ENCODE measurements at places on chromosomes 6 and 20.

- H3K4me1 ChIP-seq = no peaks in the 10 kb centered on the region
- H3K27ac ChIP-seq = no peak overlapping the region
- no peaks in the 10 kb centered on the region for H3K36me3 ChIP-seq
- no peaks in the 10 kb centered on the region for H3K27me3 ChIP-seq
- no peak overlapping the region for H3K4me3 ChIP-seq
- DNase-seq = no peak
These were observed 31.4 kb downstream of the LINC00237 start for GRCh38 chr20:21074605-21075336.

DNA sequence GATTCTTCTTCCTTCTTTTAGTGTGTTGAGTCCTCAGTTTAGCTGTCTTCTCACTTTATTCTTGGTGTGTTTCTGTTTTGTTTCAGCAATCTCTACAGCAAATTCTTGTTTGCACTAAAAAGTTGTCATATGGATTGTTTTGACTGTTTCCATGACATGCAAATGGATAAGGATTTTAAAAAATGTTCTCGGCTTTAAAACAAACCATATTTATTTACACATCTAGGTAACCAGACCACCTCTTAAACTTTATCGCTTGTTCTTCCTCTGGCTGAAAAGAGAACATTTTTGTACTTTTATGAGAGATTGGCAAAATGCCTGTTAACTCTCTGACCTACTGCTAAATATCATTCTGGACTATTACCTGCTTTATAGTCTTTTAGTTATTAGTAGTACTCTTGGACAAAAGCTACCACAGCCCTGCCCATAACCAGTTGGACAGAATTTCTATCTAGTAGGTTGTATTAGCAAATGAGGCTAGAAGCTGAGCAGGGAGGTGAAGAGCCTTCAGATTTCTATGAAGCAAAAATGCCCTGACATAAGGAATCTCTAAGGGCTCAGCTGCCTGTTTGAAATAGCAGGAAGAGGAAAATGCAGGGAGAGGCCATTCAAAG lies 268.3 kb downstream of the CD109 start:
- peaks cover 3% of the 10 kb centered on the region for H3K4me1 ChIP-seq
- no peak for DNase-seq
- no peaks in the 10 kb centered on the region for H3K27me3 ChIP-seq
- no peak overlapping the region for H3K4me3 ChIP-seq

GRCh38 chr20:50200482-50201104 lies 10.0 kb downstream of the CEBPB start:
- DNase-seq = no peak
- no peaks in the 10 kb centered on the region for H3K27me3 ChIP-seq
- H3K27ac ChIP-seq = no peak overlapping the region

DNA sequence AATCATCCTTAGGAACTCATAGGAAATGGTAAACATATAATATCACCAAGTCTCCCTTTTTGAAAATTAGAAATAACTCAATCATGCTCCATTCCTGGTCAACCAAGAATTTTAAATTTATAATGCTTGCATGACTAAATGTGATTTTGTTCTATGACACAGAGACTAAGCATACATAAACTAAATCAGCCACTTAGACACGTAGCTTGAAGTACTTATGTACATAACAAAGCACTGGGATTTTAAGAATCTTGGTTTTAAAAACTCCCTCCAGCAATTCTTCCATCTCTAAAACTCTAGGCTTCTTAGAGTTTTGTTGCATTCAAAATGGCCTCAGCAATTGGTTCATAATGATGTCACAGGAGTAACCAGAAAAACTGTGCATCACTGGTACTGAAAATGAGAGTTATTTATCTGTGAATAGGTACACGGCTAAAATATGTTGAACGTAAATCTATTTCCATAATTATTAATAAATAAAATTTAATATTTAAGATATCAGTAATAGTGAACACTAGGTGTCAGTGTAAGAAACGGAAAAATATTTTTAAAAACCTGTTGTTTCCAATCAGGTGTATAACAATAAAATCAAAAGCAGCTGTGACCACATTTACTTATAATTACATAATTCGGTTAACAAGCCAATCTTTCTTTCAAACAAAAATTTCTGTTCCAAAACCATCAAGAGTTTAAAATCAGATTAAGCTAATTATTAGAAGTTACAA lies 241.6 kb upstream of the RUNX2 start:
- H3K4me1 ChIP-seq = no peaks in the 10 kb centered on the region
- no peak overlapping the region for H3K27ac ChIP-seq

DNA sequence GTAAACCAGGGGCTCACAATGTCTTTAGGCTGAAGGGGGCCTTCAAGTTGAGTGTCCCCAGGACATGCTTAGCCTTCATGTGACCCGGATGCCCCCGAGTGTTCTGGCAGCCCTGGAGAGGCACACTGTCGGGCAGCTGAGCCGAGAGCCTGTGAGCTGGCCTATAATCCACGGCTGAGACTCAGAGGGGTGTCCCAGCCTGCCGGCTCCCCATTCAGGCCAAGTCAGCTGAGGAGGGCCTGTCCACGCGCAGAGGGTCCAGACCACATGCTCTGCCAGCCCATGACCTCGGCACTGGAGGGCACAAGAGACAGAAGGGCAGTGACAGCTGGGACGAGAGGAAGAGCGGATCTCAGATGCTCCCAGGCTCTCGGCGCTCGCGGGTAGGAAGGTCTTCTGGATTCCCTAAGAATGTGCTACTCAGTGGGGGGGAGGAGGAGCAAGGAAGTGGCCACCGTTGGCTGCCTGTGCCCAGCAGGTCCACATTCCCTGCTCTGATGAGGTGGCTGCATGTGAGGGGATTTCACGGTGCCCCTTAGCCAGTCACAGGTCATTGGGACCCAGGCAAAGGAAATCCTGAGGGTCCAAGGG lies 224.7 kb downstream of the NRN1 start:
- no peaks in the 10 kb centered on the region for H3K27me3 ChIP-seq
- H3K4me3 ChIP-seq = no peak overlapping the region
- H3K36me3 ChIP-seq = no peaks in the 10 kb centered on the region
- H3K27ac ChIP-seq = no peak overlapping the region
- H3K4me1 ChIP-seq = no peaks in the 10 kb centered on the region

- H3K4me3 ChIP-seq = no peak overlapping the region
- no peaks in the 10 kb centered on the region for H3K27me3 ChIP-seq
- no peak for DNase-seq
- H3K27ac ChIP-seq = no peak overlapping the region
These were observed 110.0 kb downstream of the PLCB1 start for GRCh38 chr20:8242066-8242465.

DNA sequence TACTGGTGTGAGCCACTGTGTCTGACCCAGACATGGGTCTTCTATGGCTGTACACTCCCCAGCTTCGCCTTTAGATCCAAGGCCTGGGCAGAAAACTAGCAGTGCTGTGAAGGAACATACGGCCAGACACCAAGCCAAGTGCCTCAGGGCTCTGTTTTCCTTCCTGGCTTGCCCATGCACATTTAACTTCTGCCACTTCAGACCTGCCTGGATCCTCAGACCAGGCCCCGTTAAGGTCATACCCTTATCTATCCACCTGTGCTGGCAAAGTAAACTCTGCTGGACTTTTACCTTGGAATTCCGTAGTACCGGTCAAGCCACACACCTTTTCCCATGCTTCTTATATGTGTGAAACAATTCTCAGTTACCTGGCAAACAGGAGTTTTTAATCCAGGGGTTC lies 644.8 kb downstream of the PTPRT start:
- no peak overlapping the region for H3K27ac ChIP-seq
- H3K27me3 ChIP-seq = no peaks in the 10 kb centered on the region
- no peaks in the 10 kb centered on the region for H3K4me1 ChIP-seq
- DNase-seq = no peak
- no peaks in the 10 kb centered on the region for H3K36me3 ChIP-seq

DNA sequence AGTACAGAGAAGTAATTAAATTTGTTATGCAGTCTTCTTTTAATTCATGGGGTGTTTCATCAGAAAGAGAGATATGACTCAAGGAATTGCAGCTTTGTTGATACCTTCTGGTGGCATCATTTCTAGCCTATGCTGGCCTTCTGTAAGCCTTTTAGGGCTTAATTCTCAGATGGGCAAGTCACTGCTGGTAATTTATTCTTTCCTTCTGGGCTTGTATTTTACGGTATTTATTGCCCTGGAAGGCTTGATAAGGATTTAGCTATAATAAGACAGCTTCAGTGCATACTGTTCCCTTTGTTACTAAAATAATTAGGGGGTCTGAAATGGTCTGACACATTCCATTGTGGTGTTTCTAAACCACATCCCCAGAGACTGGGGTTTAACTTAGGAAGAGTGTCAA lies 57.9 kb upstream of the EMILIN3 start:
- H3K27me3 ChIP-seq = no peaks in the 10 kb centered on the region
- no peak overlapping the region for H3K4me3 ChIP-seq
- no peaks in the 10 kb centered on the region for H3K36me3 ChIP-seq
- no peaks in the 10 kb centered on the region for H3K4me1 ChIP-seq

DNA sequence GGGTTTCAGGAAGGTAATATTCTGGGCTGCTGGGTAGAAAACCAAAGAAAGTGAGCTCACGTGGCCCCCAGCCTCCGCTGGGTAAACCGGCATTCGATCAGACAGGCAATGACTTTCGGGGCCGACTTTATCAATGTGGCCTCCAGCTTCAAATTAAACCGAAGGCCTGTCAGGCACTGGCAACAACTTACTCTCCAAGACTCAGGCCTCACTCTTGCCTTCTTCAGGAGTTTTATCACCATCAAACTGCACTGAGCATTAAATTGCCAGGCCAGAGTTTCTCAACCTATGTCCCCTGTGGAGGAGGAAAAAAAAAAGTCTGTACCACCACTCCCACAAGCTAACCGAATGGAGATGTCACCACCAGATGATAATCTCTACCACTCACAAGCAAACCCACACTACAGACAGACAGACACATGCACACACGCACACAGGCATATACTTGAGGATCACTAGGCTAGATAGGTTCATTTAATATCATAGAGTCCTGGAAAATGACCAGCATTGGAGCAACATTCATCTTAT lies 1.1 kb upstream of the MBOAT1 start:
- no peaks in the 10 kb centered on the region for H3K27me3 ChIP-seq
- no peaks in the 10 kb centered on the region for H3K36me3 ChIP-seq
- no peak for DNase-seq
- H3K27ac ChIP-seq = peak overlapping the region; percentile 90
- H3K4me3 ChIP-seq = peak overlapping the region; percentile 89

GRCh38 chr6:27693766-27694546 lies 218.2 kb downstream of the OR2B2 start:
- H3K27me3 ChIP-seq = no peaks in the 10 kb centered on the region
- H3K27ac ChIP-seq = no peak overlapping the region
- no peak for DNase-seq
- H3K4me3 ChIP-seq = peak overlapping the region; percentile 57
- H3K4me1 ChIP-seq = no peaks in the 10 kb centered on the region
- no peaks in the 10 kb centered on the region for H3K36me3 ChIP-seq

GRCh38 chr6:2496291-2496690 lies 250.9 kb upstream of the GMDS start:
- no peak overlapping the region for H3K4me3 ChIP-seq
- H3K36me3 ChIP-seq = no peaks in the 10 kb centered on the region
- no peak for DNase-seq

- no peak for DNase-seq
- peaks cover 84% of the 10 kb centered on the region for H3K27me3 ChIP-seq
- H3K36me3 ChIP-seq = no peaks in the 10 kb centered on the region
- no peak overlapping the region for H3K4me3 ChIP-seq
- no peaks in the 10 kb centered on the region for H3K4me1 ChIP-seq
These were observed 1.4 kb upstream of the BPIFB1 start for GRCh38 chr20:33281550-33282146.

GRCh38 chr6:3340358-3340802 lies 81.6 kb downstream of the PSMG4 start:
- no peak overlapping the region for H3K27ac ChIP-seq
- no peaks in the 10 kb centered on the region for H3K27me3 ChIP-seq
- peaks cover 7% of the 10 kb centered on the region for H3K4me1 ChIP-seq
- no peak overlapping the region for H3K4me3 ChIP-seq
- H3K36me3 ChIP-seq = no peaks in the 10 kb centered on the region
- no peak for DNase-seq
